ENCODE measurements at places on chromosomes 2 and 18.

DNA sequence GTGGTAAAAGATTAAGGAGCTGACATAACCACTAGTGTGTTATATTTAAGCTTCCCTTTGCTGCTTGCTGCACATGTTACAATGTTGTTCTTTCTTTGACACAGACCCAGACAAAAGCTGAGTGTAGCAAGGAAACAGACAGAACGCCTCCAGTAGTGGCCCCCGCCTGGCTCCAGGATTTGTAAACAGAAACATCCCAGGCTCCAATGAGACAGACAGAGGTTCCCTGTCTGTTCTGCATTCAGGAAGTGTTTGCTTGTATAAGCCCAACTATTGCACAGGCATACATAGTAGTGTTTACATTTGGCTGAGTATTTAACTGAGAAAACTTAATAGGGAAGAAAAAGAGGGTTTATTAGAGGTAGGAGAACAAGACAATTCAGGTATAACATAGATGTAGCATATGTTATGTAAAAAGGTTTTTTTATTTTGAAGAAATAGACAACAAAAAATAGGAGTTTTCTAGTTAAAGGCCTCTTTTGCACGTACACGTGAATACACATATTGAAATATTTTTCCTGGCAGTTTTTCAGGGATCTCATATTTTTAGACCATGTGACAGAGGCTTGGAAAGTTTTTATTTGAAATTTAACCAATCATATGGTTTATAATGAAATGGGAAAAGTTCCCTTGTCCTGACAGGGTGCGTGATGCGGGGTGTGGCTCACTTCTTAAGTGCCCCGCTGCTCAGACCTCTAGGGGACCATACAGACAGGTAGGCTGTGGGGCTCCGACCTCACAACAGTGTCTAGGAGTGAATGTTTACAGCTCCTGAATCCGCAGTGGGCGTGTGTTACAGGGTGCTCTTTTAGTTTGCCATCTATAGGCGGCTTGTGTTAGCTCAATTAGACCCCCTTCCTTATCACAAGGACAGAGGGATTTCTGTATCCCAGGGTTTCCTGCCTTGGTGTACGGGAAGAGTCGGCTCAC, 118.4 kb downstream of the BMPR2 start:
- no peak for DNase-seq

GRCh38 chr2:158955842-158956365, 12.5 kb upstream of the TANC1 start:
- DNase-seq, result no peak

- DNase-seq, result no peak
Measured at GRCh38 chr2:30179536-30179935, 32.7 kb downstream of the YPEL5 start.

GRCh38 chr2:109057686-109058085, 68.7 kb upstream of the EDAR start:
- DNase-seq, result no peak

DNA sequence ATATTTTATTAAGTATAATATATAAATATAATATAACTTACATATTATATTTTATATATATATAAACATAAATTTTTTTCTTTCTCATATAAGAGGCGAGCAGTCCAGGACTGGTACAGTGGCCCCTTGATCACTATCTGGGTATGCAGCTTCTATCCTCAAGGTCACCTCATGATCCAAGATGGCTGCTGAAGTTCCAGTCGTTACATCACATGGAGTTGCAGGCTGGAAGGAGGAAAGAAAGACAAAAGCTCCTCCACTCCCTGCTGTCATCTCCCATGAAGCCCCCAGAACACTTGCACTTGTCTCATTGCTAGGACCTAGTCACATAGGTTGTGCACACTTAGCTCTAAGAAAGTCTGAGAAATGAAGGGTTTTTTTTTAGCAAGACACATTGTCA, 145.1 kb upstream of the SLC1A4 start:
- DNase-seq, result no peak

- DNase-seq, result no peak
Measured at GRCh38 chr2:222780051-222780450, 80.8 kb upstream of the ACSL3 start.

- no peak for DNase-seq
Measured at GRCh38 chr2:191165176-191165643, 14.4 kb upstream of the STAT4 start.

DNA sequence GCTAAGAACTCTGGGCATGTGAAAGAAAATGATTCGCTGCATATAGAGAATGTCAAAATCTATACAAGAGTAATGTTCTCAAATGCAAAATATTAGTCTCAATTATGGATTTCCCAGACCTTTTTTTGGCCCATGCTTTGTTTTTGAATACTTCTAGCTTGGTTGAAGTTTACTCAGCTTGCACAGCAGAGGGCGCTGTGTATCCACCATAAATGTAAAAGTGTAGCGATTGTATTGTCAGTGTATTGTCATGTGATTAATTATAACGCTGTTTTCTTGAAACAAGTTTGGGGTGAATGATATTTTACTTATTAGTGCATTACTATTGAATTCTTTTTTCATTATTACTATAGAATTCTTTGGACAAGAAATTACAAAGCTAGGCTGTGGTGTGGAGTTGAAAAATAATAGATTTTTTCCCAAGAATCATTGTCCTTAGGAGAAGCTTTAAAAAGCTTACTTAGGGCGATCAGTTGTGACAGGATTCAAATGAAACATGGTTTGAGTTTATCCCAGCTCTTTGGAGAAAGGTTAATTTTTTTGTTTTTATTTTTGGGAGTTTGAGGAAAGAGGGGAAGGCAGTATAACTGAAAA, 98.3 kb downstream of the PIK3C3 start:
- DNase-seq, result no peak

DNA sequence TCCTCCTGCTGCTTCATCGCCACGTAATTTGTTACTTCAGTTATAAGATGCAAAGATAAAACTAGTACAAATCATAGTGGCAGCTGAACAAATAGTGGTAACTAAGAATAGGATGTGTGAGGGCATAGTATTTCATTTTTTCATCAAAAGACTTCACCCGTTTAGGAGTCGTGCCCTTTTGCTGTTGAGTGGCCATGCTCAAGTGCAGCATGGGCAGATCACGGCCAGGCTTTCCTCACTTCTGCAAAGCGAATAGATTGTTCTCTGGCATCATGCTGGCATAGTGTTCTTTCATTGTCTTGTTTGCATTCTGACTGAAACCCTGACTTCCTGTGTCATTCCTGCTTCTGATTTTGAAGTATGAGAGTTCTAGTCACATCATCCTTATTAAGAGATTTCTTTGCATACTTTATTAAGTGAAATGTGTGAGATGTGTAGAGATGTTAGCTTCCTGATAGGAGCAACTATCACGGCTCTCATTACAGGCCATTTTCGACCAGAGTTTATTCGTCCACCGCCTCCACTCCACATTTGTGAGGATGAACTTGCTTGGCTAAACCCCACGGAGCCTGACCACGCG, 11.8 kb downstream of the CNOT11 start:
- no peak for DNase-seq

DNA sequence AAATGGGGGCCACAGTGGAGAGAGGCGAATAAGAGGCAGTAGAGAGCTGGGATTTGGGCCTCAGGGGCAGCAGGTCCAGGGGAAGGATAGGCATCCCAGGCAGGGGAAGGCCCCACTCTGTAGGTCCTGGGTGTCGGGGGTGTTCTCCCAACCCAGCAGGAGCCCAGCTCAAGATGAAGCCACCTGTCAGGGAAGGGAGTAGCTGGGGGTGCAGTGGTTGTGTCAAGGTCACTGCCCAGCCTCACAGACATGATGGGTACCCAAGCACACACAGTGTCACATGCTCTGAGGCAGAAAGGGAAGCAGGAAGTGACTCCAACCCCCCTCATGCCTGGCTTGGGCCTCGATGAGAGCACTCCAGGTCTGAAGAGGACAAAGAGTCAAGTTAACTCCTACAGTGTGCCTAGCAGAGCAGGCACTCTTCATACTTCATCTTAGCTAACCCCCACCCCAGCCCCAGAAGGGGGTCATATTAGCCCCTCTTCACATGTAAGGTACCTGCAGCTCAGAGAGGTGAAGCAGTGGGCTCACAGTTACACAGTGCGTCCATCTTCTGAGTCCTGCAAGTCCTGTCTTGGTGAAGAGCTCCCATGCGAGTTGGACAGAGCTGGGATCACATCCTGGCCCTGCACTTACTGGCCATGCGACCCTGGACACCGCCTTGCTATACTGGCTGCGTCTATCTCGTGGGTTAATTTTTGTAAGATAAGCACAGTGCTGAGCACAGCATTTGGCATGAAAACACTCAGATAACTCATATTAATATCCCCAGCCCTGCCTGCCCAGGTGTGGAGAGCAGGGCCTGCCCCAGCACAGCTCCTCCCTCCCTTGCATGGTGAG, 72.6 kb upstream of the DAPL1 start:
- no peak for DNase-seq

DNA sequence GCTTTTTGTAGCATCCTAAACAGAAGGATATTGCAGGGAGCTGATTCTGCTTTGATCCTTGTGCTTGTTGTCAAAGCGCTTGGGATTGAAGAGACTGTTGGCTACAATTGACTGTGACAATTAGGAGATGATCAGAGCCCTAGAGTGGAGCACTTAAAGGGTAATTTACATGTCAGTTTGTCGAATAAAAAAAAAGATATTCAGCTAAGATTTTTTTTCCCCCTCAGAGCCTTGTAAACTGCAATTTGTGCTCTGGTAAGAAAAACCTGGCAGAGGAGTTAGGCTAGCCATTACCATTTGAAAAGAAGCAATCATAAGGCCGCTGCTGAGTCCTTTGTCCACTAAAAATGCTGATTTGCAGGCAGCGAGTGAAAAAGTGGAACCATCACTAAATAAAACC, 47.8 kb upstream of the ZEB2 start:
- DNase-seq, result no peak

DNA sequence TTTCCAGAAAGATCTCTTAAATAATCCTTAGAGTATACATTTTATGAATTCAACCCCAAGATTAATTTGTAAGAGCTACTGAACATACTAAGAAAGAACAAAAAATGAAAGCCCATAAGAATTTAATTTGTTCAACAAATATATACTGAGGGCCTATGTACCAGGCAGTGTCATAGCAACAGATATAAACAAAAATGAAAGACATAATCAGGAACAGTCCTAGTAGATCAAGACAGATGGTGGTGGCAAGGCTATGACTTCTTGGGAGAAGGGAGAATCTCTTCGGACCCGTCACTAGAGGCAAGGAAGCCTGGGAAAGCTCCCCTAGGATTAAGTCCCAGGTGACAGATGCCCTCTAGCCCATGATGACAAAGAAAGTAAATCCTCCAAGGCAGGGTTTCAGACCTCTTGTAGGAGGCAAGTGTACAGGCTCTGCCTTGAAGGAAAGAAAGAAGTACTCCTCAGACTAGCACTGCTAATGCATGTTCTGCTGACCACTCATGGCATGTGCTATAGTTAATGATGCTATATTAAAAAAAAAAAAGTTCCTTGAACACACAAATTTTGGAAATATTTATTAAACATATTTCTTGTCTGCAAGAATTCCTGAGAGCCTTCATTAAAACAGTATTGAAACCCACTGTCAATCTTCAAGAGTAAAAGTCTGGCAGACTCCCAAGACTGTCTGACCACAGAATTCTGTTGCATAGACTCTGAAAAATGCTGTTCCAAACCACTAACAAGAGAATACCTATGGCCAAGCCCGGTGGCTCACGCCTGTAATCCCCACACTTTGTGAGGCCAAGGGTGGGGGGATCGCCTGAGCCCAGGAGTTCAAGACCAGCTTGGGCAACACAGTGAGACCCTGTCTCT, 31.5 kb downstream of the NOL10 start:
- DNase-seq, result no peak

GRCh38 chr2:86543335-86543734, 19.9 kb downstream of the CHMP3 start:
- DNase-seq, result no peak

- DNase-seq, result no peak
Measured at GRCh38 chr2:191050640-191050987, 36.6 kb upstream of the STAT1 start.

GRCh38 chr2:225400060-225400511, 576 bp downstream of the NYAP2 start:
- DNase-seq, result no peak

- DNase-seq, result no peak
Measured at GRCh38 chr18:23908827-23909226, 105.7 kb upstream of the TTC39C start.

DNA sequence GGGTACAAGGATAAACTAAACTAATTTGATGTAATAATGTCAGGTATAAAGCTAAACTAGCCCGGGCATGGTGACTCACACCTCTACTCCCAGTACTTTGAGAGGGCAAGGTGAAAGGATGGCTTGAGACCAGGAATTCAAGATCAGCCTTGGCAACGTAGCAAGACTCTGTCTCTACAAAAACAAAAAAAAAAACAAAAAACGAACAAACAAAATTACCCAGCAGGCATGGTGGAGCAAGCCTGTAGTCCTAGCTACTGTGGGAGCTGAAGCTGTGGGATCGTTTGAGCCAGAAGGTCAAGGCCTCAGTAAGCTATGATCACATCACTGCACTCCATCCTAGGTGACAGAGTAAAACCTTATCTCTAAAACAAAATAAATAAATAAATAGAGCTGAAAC, 131.8 kb upstream of the KYNU start:
- DNase-seq, result no peak

DNA sequence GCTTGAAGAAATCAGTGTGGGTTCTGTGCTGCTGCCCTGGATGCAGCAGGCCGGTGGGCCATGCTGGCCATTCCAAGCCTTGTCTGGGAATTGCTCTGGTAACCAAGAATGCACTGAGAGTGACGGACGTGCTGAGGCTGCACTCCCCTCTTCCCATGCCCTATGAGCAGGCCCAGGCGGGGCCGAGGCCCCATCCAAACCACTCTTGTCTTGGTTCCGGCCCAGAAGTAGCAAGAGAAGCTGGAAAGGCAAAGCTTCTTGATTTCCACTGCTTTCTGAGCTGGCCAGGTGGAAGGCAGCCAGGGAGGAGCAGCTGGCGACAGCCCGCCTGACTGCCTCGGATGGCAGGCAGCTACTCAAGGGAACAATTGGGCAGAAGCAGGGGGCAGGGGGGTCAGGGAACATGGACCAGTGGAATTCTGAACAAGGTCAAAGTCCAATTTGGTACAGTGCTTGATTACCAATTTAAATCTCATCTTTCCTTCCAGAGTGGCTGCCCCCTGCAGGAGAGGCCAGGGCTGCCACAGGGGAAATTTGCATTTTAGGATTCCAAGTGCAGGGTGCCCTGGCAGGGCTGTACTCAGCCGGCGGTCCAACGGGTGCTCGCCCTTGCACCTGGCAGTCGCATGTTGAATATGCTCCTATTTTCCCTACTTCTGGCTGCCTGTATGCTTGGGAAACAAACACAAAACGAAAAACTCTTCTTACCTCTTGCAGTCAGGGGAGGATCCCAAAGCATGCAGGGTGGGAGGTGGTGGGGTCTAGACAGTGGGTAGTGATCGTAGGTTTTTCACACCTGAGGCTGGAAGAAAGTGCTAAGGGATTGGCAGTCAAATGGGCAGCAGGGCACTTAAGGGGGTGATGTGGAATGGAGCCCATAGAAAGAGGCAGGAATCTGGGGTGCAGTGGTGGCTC, 67.3 kb downstream of the LIPG start:
- DNase-seq, result no peak

GRCh38 chr2:216944733-216945132, 84.9 kb upstream of the TNP1 start:
- no peak for DNase-seq
